A549 (cell line): ENCODE measurements at places on chromosomes 7 and 10.

DNA sequence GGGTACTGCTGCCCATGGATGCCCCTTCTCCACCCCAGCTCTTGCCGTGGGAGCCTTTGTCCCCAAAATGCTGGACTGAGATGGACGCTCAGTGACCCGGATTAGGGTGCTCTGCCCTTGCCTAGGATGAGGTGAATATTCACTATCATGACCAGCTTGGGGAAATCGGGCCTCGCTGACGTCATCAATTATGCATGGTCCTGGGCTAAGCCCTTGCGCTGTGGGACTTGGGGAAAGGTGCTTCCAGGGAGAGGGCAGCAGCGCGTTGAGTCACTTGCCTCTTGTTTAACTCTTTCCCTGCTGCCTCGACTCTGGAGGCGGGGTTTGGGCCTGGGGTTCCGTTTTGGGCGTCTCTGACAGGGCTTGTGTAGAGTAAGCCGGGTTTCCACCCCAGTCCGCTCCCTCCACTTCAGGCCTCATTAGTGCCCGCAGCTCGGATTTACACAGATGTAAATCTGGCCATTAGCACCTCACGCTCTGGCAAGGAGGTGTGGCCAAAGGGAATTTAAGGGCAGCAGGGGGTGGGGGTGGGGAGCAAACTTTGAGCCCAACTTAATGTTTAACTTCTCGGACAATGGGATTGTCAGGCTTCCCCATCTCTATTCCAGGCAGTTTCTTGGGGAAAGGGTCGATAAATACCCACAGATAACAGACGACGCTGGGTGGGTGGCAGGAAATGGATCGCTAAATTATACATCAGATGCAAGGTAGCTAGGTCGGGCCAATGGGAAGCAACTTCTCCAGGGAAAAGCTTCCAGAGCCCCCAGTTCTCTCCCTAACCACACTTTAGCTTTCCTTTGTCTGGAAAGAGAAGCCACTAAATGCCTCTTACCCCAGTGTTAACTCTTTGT lies 51.3 kb upstream of the TCF7L2 start:
- peak; percentile 81 for DNase-seq

- no peak for DNase-seq
These were observed 138.7 kb downstream of the NRP1 start for GRCh38 chr10:33195608-33196376.

DNA sequence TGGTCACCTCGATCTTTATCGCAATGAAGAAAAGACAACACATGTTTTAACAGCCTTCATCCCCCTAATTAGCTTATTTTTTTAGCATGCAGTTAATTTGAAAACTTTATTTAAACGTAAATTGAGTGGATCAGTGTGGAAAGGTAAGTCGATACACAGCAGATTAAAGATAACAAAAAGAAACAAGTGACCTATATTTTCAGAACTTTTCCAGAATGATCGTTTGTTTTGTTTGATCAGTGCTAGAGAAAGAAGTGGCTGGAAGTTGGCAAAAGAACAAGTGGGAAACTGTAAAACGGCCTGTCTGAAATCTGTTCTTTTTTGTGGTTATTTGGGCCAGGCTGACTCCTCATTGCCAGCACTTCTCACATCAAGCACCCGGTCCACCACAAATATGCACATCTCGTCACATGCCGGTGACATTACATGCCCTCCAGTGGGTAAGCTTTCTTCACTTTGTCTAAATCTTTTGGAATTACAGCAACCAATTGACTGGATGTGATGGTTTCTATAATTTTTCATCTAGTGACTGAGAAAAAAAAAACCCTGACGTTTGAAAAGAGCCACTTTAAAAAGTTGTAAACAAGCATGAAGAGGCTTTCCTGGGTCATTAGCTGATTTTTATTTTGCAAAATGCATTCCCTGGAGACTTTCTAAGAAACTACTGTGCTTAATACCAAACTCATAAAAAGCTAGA lies 33.2 kb downstream of the C7orf33 start:
- no peak for DNase-seq

- DNase-seq = no peak
These were observed 3.1 kb upstream of the ZNF12 start for GRCh38 chr7:6709808-6710207.

DNA sequence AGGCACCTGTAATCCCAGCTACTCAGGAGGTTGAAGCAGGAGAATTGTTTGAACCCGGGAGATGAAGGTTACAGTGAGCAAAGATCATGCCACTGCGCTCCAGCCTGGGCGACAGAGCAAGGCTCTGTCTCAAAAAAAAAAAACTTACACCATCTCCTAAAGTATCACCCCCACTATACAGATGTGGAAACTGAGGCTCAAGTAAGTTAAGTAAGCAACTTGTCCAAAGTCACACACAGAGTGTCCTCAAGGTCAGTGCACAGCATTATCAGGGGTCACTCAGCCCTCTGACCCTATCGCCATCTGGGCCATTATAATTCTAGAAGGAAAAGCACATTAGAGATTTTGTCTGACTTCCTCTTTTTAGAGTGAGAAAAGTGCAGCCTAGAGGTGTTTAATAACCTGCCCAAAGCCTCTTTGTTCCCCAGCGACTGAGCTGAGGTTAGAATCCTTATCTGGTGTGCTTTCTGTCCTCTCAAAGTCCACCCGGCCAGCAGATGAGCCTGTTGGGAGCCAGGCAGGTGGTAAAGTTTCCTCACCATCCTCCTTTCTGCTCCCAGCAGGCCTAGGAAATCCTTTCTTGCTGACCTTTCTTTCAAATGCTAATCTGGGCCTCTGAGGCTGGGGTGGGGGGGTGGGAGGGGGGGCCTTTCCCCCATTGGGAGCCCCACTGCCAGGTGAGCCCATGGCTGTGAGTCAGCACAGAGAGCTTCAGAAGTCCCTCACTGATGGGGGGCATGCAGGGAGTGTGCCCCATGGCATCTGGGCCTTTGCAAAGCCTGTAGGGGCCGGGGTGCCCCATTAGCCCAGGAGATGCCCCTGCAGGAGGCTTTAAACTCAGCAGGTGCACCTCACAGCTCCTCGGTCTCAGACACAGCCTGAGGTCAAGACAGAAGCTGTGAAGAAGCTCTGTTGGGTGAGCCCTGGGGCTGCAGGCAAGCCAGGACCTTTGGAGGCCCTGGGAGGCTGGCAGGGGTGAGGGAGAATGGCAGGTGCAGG lies 12.0 kb upstream of the KCNMA1 start:
- no peak for DNase-seq

DNA sequence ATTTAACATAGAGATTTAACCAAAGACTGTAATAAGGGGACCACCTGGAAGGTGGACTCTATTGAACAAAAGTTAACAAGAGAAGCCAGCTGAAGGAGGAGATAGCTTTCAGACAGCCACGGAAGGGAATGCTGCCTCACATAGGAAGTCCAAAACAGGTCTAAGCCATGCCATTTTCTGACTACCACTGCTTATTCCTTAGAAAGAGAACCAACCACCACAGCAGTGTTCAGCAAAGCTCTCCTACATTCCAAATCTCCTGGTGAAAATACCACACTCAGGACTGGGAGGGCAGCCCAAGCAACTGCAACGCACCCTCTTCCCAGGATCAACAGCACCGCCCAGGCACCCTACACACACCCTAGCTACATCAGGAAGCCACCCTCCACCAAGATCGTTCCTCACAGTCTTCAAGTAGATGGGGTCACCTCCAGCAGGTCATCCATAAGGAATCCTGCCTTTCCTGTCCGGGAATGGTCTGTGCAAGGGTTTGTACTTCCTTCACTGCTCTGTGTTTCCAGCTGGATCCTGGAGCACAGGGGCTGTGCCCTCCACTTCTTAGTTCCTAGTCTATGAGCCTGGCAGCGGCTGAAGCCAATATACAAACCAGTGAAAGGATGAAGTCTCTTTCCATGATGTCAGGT lies 2.5 kb downstream of the KIAA1549 start:
- DNase-seq = no peak

DNA sequence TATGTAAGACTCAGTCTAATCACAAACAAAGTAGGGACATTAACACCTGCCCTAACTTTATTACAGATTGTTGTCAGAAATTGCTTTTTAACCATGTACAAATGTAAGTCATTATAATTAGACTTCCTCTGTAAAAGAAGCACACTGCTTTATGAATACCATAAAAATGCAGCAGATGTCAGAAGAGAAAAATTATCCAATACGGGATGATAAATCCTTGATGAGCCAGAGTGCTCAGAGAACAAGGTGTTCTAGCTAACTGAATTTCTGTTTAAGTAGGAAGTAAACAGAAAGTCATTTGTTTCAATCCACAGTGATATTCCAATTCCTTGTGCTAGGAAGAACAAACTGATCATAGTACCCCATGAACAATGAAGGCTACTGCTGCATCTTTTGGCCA lies 54.6 kb upstream of the BMPER start:
- no peak for DNase-seq

DNA sequence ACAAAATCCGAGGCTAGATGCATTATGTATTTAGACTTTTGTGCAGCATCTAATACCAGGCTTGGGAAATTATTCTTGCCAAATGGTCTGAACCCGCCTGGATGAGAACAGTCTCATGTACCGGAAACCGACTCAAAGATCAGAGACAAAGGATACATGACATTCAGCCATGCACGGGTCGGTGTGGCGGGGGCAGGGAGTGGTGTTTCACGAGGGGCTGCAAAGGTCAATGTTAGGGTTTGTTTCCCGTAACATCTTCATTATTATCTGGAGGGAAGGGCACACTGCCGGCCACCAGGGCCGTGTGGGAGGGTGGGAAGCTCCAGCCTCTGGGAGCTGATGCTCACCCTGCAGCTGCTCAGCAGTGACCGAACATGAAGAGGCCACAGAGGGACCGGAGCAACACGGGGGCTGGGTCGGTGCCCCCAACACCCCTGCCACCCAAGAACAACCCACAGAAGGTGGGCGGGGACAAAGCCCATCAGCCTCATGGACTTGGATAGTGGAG lies 23.1 kb downstream of the CNPY1 start:
- DNase-seq = no peak

GRCh38 chr10:110360857-110361474 lies 56.2 kb upstream of the SMNDC1 start:
- DNase-seq = peak; percentile 59

- DNase-seq = no peak
These were observed 19.2 kb downstream of the PMPCB start for GRCh38 chr7:103316380-103316941.

DNA sequence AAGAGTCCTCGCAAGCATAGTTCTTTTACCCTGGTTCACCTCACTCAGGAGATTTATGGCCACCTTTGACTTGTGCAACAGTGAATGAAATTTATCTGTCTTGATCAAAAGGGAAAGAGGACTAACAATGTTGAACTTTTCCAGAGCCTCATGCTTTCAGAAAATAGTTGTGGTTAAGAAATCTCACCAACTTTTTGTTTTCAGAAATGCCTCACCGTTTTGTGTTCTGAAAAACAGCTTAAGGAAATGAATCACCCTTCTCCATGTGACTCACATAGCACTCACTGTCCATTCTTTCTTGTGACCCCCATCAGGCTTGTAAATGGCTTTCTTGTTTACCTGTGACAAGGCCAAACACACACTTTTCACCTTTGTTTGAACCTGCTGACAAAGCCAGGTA lies 148.6 kb upstream of the FAM3C start:
- DNase-seq = peak; percentile 34

GRCh38 chr10:11215471-11215870 lies 197.8 kb downstream of the CELF2 start:
- no peak for DNase-seq

DNA sequence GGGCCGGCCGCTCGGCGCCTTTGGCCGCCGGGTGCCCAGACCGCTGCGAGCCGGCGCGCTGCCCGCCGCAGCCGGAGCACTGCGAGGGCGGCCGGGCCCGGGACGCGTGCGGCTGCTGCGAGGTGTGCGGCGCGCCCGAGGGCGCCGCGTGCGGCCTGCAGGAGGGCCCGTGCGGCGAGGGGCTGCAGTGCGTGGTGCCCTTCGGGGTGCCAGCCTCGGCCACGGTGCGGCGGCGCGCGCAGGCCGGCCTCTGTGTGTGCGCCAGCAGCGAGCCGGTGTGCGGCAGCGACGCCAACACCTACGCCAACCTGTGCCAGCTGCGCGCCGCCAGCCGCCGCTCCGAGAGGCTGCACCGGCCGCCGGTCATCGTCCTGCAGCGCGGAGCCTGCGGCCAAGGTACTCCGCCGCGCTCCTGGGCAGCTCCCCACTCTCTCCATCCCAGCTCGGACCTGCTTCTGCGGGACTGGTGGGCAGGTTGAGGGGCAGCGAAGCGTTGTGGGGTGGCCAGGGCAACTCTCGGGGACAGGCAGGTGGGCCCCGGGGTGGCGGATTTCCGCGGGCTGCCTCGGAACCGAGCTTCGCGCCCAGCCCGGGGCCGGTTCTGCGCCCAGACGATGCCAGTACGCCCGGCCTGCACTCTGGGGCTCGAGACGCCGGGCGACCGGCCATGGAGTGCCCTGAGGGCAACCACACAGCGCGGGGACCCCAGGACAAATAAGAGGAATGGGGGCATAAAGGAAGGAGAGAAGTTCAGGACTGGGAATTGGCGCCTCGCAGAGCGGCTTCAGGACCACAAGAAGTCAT lies 578 bp downstream of the HTRA1 start:
- peak; percentile 22 for DNase-seq

DNA sequence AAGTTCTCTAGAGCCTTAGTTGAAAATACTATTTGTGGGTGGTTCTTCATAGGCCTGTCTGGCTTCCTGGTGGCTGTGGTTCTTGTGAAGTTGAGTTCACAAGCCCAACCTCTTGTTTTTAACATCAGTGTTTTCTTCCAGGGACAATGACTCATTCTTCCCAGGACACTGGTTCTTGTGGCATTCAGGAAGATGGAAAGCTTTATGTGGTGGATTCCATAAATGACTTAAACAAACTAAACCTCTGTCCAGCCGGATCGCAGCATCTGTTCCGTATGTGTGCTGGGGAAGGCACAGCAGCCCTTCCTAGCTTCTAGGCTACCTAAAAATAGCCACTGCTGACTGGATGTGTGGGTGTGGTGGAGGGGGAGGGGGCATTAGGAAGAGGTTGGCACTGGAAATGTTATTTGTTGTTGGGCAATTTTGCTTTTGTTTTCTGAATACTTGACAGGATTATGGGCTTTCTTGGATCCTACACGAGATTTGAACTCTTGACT lies 3.9 kb downstream of the LSMEM1 start:
- peak; percentile 37 for DNase-seq

DNA sequence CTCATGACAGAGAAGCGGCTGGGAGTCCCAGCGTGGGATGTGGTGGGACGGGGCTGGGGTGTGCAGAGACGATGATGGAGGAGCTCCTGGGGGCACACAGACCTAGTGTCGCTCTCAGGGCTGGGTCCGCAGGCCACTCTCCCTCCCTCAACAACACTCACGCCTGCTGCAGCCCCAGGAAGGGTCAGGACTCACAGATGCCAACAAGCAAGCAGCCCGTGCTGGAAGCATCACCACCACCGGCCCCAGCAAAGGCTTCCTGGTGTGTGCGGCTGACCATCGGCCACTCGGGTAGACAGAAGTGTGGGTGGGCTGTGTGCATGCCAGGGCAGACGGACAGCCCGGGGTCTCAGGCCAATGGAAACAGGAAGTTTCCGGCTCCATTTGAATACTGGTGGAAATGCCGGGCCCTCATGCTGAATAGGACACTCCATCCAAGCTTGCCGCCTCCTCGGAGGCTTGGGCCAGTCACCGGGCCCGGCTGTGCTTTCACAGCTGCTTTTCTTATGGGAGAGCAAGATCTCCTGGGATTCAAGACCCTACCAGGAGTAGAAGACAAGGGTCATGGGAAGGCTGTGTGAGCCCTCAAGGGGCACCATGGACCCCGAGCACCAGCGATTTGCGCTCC lies 178.1 kb downstream of the ELFN1 start:
- no peak for DNase-seq

GRCh38 chr10:60235001-60235400 lies 154.7 kb downstream of the ANK3 start:
- no peak for DNase-seq

- DNase-seq = no peak
These were observed 297.3 kb upstream of the PRKCQ start for GRCh38 chr10:6877336-6877721.
